ENCODE measurements at places on chromosomes 13 and 19. TPM values are rescaled to one million over a fixed set of nuclear protein-coding genes. Genes with fewer than 3 reads are reported as not detected.

The CYP4F2 gene
- not detected for total RNA-seq

The MTMR6 gene
- 24.6 TPM for total RNA-seq

- no peak for DNase-seq
Measured at GRCh38 chr19:53532362-53532761, 5.6 kb upstream of the ZNF331 start.

The CPAMD8 gene
- total RNA-seq: 5.2 TPM

DNA sequence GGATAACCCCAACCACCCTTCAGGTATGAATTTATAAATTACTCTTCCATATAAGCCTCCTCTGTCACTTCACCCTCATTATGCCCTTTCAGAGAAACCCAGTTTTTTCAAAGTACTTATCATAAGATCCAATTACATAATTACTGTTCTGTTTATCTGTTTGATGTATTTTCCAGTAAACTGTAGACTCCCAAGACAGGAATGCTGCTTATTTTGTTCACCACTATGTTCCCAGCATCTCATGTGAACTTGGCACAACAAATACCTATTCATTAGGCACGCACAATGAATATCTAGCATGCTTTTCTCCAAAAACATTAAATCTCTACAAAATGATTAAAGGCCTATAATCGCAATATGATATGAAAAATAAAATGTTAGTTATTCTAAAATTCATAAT, 13.2 kb downstream of the ENOX1 start:
- DNase-seq: no peak

DNA sequence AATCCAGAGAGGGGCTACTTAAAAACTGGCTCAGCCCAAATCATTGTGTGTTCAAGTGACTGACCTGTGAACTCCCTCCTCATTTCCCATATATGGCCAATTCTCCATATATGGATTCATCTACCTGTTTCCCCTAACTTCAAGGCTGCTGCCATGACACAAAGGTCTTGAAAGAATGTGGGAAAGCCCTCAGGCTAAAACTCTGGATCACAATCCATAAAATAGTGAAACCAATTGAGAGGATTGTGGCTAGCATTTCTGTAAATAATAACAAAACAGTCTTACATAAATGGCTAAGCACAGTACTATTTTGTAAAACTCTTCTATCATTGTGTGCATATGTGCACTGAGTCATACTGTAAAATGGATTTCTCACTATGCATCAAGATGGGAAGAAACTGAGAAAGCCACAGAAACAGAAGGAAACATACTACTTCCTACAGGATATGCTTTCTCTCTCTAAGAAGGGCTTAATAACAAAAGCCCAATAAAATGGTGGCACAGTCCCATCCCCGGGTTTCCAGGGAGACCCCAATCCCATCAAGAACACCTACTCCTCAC, 80.5 kb downstream of the FOXO1 start:
- DNase-seq: peak; percentile 82

- DNase-seq: peak; percentile 31
Measured at GRCh38 chr13:26255691-26256277, 1.9 kb downstream of the CDK8 start.

The COL4A1 gene
- total RNA-seq: 1,068 TPM

DNA sequence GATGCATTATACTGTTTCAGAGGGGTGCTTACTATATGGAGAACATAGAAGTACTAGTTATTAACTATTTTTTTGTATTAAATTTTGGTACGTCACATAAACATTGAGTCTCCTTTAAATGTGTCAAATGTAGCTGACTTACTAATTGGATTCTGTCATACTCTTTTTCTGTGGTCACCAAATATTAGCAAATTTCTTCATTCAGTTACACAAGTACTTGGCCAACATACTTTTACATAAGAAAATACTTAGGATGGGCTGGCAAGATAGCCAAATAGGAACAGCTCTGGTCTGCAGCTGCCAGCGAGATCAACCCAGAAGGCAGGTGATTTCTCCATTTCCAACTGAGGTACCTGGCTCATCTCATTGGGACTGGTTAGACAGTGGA, 19.2 kb downstream of the LPAR6 start:
- no peak for DNase-seq

Data from lung microvascular endothelial cell (primary cell).